ENCODE measurements at places on chromosomes 7 and 10. TPM values are rescaled to one million over a fixed set of nuclear protein-coding genes. Genes with fewer than 3 reads are reported as not detected.

Gene HOXA3
- 0.04 TPM for total RNA-seq

Gene CHRM2
- not detected for total RNA-seq

Gene TNRC18
- 43.2 TPM for total RNA-seq

Gene SPDYE11
- total RNA-seq, result not detected

Gene TMEM72
- not detected for total RNA-seq

Gene SPDYE3
- not detected for total RNA-seq

Gene TAS2R38
- total RNA-seq, result not detected

Gene LIPJ
- not detected for total RNA-seq

Gene LMBR1
- total RNA-seq, result 89.1 TPM

Gene ACTL6B
- total RNA-seq, result not detected

DNA sequence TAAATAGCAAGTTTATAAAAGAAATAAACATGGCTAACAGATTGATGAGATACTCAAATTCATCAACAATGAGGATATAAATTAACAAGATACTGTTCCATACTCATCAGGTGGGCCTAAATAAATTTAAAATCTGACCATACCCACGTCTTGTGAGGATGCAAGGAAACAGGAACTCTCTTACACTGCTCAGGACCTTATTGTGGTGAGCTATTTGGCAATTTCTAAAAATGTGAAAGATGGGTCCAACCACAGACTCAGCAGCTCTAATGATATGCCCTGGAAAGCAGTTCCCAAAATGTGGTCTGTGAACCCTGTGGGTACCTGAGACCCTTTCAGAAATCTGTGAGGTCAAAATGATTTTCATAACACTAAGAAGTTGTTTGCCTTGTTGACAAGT, 21.5 kb downstream of the RPP38 start:
- no peak for DNase-seq

DNA sequence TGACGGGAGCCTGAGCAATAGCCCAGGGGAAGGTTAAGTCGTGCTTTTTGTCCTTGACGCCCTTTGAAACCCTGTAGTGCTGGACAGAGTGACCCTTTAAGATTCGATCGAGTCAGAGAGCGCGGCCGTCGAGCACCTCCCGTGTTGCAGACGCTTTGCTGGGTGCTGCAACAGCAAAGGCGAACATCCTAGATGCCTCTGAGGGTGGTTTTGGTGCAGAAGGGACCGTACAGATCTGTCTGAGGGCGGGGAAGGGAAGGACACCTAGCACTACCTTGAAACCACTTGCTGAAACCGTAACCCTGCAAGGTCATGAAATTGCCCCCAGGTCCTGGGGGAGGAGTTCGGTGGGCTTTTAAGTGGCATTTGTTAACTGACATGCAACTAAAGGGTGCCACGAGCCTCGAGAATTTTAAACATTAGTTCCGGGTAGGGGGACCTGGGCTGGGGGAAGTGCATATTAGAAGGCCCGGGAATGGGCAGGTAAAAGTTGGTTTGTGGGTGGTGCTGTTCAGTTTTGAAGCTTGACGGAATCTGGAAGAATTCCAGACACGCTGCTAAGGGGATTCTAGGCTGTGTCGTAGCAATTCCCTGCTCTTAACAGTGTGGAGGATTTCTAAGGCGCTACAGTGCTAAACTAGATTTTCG, 786 bp downstream of the ATP5F1C start:
- DNase-seq, result peak; percentile 35

- DNase-seq, result no peak
Measured at GRCh38 chr10:110118891-110119621, 88.3 kb upstream of the MXI1 start.

- peak; percentile 61 for DNase-seq
Measured at GRCh38 chr10:98309366-98310355, 41.7 kb upstream of the LOXL4 start.

- no peak for DNase-seq
Measured at GRCh38 chr7:69438584-69439412, 159.5 kb upstream of the AUTS2 start.

DNA sequence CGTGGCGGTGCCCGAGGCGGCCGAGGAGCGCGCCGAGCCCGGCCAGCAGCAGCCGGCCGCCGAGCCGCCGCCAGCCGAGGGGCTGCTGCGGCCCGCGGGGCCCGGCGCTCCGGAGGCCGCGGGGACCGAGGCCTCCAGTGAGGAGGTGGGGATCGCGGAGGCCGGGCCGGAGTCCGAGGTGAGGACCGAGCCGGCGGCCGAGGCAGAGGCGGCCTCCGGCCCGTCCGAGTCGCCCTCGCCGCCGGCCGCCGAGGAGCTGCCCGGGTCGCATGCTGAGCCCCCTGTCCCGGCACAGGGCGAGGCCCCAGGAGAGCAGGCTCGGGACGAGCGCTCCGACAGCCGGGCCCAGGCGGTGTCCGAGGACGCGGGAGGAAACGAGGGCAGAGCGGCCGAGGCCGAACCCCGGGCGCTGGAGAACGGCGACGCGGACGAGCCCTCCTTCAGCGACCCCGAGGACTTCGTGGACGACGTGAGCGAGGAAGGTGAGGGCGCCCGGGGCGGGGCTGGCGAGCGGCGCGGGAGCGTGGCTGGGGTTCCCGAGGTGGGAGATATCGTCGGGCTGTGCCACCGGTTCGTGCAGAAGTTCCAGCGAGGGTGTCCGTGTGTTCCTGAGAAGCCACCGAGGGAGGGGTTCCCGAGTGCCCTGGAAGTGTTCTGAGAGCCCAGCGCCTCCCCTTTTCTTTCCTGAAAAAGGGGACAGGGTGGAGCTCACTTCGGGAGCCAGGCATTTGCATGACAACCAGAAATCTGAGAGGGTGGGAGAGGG, 495 bp downstream of the EIF3B start:
- DNase-seq, result peak; percentile 83

DNA sequence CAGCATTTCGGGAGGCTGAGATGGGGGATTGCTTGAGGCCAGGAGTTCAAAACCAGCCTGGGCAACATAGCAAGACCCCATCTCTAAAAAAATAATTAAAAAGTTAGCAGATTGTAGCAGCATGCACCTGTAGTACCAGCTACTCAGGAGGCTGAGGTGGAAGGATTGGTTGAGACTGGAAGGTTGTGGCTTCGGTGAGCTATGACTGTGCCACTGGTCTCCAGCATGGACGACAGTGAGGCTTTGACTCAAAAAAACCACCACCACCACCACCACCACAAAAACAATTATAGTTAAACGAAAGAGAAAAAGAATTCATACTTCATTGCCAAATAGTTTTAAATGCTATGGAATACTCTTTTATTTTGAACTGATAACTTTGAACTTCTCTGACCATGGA, 63.4 kb downstream of the VTI1A start:
- no peak for DNase-seq

- no peak for DNase-seq
Measured at GRCh38 chr7:135736586-135737305, 8.8 kb upstream of the SLC13A4 start.

DNA sequence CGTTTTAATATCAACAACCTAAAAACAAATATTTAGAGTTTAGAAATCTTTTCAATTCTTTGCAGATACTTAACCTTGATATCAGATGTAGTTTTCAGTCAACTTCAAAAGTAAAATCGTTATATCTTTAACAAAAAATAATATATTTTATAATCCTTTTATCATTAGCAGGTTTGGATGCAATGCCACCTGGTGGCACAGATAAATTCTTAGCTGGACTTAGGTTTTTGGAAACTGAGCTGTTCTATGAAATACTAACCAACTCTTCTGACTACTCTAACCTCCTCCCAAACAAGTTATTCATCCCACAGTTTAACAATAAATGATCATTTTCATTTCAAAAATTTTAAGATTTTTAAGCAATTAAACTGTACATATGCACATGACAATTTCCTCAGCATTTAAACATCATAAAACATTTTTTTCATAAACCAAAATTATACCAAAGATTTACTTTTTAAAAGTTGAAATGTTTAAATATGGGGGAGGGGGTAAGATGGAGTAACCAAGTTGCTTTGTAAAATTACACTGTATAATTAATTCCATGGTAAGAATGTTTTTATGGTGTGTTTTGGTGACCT, 56.9 kb downstream of the HIBADH start:
- no peak for DNase-seq

GRCh38 chr10:1049425-1049958, 573 bp upstream of the IDI1 start:
- DNase-seq, result no peak

DNA sequence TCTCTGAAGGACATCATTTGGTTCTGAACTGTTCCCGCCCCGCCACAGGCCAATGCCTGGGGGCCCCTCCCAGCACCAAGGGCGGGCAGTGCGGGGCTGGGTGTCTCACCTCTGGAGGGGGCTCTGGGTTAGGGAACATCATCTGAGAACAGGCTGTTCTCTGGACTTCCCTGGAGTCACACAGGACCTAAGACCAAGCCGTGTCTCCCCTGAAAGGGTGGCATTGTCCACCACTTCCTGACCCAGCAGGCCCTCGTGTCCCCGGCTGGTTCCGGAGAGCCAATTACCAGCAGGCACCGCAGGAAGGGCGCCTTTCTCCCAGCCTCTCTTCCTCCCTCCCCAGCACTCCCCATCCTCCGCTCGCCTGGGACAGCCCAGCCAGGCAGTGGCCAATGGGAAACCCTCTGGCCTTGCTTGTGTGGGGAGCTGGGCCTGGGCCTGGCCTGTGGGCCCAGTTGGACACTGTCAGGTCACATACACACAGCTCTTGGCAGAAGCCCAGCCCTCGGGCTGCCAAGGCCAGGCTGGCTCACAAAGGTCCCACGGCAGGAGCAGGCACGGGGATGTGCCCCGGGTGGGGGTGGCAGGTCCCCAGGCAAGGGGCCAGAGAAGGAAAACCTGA, 119.5 kb downstream of the SPDYE5 start:
- no peak for DNase-seq

DNA sequence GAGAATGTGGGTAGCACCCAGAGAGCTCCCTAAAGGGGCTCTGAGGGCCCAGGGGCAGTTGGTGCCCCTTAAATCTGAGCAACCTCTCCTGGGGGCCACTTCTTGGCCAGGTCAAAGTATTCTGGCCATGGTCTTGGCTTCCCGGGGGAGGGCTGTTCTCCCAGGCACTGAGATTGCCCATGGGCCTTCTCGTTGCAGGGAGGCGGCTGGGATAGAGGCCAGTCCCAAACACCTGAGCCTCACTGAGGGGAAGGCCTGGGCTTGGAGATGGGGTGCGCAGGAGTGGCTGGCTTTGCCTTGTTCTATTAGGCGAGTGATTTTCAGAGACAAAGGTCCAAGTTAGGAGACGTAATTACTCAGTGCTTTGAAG, 33.5 kb downstream of the ZNF783 start:
- no peak for DNase-seq

DNA sequence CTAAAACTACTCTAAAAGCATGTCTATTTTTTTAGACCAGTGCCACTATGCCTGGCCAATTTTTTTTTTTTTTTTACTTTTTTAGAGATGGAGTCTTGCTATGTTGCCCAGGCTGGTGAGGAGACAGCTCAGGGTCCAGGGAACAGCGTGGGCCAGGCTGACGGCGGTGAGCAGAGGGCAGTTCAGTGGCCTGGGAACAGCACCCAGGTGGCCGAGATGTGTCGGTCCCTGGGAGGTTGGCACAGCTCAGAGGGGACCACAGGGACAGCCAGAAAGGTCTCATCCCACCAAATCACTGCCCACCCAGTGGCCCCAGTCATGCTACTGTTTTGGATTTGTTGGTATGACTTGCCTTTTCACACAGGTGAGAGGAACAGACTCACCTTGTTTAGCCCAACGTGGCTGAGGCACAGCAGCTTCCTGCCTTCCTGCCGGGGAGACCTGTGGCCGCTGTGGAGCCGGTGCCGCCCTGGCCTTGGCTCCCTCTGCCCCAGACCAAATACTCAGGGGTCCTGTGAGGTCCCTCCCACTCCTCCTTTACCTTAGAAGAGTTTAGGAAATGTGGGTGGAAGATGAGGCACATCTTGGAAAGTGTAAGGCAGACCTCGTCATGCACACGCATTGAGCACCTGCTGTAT, 109.6 kb downstream of the PTPRE start:
- DNase-seq, result no peak

DNA sequence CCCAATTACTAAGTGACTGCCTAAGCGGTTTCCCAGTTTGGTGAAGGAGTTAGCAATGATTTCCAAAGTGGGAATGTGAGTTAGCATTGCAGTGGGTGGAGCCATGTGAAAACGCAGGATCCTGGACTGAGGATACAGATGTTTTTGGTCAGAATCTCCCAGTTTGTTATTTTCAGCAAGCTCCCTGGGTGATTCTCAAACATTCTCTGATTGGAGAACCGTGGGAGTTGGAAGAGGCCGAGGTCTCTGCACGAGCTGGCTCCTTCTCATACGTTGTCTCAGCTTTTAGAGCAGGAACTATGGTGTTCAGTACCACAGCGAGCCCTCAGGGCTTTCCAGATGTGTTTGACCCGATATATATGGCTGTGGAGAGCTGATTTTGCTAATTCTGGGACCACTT, 396.5 kb upstream of the NPVF start:
- DNase-seq, result no peak

DNA sequence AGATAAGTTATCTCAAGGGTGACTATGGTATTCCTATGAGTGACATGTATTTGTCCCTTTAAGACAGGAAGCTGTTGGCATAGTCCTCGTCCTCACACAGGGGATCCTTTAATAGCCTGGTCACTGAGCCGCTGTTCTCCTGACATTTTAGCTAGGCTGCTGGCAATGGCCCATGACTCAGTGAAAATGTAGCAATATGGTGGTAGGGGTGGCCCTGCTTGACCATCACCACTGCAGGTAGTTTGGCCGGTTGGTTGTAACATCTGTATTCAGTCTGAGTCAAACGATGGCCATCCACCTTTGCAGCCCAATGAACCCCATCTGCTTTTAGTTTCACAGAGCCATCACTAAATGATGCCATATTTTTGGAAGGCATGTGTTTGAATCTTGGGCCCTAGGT, 110.1 kb upstream of the RAB18 start:
- DNase-seq, result no peak

Data from K562 (cell line).